ENCODE measurements at places on chromosomes 1 and 21.

GRCh38 chr21:46078978-46079351 lies 18.9 kb upstream of the COL6A2 start:
- DNase-seq = no peak

DNA sequence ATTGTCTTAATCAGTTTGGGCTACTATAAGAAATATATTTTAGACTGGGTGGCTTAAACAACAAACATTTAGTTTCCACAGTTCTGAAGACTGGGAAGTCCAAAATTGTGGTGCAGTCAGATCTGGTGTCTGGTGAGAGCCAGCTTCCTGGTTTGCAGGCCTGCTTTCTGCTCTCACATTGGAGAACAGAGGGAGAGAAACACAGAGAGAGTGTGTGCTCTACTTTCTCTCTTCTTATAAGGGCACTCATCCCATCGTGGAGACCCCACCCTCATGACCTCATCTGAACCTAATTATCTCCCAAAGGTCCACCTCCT lies 4.1 kb downstream of the LEPR start:
- DNase-seq = no peak

DNA sequence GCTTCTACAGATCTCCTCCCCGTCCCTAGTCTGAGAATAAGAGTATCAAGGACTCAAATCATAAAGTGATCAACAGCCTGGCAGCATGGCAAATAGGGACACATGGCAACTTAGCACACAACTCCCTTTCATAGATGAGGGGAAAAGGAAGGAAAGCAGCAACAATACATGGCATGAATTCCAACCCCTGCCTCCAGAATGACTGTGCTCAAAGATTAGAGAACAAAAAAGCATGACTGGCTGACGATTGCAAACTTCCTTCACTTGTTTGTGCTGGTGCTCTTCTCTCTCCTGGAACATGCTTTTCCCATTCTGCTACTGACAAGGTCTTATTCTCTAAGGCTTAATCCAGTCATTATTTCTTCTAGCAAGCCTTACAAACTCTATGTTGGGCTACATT lies 11.5 kb downstream of the KTI12 start:
- DNase-seq = no peak

DNA sequence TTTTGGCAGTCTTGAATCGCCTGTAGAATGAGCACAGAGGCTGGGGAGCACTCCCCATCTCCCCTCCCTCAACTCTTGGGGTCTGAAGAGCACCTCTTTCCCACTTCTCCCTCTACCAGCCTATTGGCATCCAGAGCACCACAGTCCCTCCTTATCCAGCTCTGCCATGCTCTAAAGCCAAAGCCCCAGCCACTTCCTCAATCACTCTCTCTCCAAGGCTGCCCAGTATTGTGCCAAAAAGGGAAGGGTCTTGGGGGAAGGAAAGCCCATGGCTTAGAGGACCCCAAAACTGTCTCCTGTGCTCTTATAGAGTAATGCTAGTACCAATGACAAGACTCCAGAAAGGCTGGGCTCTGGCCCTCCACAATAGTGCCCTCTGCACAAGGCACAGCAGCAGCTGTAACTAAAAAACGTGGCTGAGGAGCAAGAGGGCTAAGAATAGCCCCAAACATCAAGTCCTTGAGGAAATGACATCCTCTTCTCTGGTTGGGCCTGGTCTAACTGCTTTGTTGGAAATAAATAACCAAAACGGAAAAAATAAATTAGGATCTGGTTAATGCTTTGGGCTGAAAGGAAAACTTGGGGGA lies 28.4 kb downstream of the SLC27A3 start:
- DNase-seq = no peak

DNA sequence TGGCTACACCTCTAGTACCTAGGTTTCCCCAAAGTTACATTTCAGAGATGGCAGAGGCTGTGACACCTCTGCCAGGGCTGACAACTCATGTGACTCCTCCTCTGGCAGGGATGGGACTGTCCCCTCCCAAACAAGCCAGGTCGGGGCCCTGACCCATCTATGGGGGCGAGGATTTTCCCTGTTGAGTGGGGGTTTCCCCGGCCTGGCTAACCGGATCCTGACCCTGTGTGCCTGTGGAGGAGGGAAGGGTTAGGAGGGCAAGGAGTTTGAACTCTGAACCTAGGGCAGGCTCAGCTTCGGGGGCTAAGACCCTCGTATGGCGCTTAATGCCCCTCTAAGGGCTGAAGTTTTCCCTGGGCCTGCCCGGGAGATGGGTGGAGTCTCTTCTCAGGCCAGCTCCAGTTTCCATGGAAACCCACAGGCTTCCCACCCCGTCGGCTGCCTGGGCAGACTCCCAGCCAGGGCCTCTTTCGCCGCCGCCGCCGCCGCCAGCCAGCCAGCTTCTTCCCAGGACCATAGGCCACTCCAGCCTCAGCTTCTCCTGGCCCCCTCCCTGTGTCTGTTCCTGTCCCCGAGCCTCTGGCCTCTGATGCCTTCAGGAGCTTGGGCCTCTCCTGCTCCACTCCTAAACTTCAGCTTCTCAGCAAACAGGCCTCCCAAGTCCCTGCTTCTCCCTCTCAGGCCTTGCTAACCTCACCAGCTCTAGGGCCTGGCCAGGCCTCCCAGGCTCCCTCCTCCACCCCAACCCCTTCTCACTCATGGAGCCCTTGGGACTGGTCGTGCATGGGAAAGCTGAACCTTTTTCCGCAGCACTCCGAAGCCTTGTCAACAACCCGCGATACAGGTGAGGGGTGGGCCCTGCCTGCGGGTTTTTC lies at the start of gene BTBD19:
TSS of gene BTBD19 (plus strand) at position 461 of the 875 bp plus-strand sequence. CDS start at position 759, 298 bp downstream.
- no peak for DNase-seq

DNA sequence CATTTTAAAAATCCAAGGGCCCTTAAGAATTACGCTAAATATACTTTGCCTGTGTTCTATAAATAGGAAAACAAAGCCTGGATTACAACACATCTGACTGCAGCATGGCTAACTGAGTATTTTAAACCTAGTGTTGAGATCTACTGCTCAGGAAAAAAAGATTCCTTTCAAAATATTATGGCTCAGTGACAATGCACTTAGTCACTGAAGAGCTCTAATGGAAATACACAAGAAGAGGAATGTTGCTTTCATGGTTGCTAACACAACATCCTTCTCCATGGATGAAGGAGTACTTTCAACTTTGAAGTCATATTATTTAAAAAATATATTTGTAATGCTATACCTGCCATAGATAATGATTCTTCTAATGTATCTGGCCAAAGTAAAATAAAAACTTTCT lies 248.3 kb upstream of the NEGR1 start:
- no peak for DNase-seq

DNA sequence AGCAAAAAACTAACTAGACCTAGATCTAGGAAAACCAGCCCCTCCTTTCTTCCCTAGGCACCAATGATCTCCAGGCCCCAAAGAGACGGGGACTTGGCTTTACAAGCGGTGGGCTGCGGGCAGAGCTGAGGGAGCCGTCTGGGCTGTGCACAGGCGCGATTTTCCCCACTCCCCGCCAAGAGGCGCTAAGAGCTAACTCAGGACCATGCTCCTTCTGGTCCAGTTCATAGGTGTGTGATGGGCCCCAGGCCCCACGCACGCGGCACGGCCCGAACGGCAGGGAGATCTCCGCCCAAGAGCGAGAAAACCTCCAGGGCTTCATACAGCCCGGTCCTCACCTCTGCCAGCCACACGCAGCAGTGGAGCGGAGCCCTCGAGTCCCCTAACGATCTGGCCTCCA lies 7.5 kb upstream of the GPR153 start:
- no peak for DNase-seq

DNA sequence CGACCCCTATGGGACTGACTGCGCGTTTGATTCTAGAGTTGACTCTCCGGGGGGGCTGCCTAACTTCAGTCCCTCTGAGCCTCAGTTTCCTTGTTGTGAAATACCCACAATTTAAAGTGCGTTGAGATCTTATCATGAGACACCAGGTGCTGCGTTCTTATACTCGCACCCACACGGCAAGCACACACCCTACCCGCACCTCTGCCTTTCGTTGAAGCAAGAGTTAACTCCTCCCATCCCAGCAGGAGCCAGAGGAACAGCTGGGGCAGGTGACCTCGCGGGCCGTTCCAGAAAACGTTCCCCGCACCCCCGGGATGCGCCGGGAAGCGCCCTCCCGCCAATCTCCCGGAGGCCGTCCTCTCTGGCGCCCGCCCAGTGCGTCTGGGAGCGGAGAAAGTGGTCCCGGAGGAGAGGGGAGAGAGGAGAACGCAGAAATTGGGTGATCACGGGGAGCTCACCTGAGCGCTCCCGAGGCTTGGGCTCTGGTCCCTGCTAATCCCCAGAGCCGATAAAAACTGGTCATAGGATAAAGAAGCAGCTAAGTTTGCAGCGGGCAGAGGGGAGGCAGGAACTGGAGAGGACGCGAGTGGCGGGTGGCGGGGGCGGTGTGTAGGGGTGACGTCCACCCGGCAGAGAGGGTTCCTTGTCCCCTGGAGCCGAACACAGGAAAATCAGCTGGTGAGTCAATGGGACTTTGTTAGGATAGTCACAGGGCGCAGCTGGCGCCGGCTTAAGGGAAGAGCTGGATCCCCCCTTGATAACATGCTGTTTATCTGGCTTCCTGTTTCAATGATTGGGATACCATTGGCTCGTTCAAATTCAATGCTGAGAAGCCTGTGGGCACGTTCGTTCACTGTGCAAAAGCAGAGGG lies 869 bp downstream of the NAV1 start:
- no peak for DNase-seq

GRCh38 chr1:167635156-167635648 lies 5.2 kb downstream of the RCSD1 start:
- no peak for DNase-seq

DNA sequence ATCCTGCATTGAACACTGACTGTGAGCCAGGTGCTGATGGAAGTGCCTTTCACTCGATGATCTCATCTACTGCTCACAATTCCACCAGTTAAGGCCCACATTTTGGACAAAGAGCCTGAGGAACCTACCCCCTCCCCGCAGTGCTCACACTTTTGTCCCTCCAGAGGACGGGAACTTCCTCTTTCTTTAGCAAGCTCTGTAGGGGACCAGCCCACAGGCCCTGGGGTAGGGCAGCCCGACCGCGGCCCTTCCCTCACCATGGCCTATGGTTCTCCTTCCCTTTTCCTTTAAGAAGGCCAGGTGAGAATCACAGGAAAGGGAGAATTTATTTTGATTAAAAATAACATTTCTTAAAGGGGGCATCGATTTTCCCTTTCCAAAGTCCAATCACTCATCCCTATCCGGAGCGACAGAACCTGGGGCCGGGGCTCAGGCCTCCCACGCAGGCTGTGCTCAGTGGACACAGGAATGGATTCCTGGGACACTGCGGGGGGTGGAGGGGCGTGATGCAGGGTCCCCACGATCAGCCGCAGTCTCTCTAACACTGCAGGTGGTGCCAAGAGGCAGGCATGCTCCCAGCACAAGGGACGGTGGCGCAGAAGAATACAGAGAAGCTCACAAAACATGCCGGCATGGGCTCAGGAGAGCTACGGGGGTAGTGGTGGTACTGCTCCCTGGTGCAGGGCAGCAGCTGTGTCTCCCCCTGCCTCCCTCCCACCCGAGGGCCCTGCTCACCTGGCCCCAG lies 8.9 kb upstream of the KCNE1 start:
- DNase-seq = no peak

- DNase-seq = peak; percentile 24
Observed at GRCh38 chr1:153985341-153985912, 712 bp downstream of the RAB13 start.

GRCh38 chr1:16174886-16175598 lies 19.2 kb upstream of the EPHA2 start:
- no peak for DNase-seq

- no peak for DNase-seq
Observed at GRCh38 chr1:233668725-233669294, 54.9 kb downstream of the KCNK1 start.

- DNase-seq = no peak
Observed at GRCh38 chr1:95096218-95096841, 20.8 kb upstream of the TLCD4 start.

GRCh38 chr1:235113183-235113917 lies 15.3 kb downstream of the TOMM20 start:
- DNase-seq = no peak

GRCh38 chr1:217554849-217555248 lies 76.0 kb downstream of the GPATCH2 start:
- DNase-seq = no peak

DNA sequence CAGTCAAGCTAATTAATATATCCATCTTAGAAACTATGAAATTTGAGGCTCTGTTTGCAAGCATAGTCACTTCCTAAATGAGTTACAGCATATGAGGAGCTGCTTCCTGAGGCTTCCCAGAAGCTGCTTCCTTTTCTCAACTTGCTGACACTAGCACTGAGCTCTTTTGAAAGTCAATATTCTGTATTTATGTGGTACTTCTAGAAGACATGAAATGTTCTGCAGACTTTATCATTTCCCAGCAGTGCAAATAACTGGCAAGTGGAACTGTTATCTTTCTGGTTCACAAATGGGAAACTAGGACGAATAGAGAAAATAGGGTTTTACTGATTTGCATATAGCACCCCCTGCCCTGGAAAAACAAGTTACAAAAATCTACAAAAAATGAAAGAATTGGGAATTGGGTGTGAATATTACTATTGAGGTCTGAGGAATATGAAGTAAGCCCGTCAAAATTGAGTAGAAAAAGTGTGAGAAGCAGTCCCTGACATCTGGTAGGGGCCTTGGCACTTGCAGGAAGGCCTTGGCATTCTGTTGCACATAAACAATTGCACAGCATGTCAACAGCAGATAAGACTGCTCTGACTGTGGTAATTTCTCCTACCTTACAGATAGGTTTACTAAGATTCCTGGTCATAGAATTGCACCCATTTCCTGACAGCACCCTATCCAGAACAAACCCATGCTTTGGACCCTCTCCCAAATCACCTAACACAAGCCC lies 7.1 kb downstream of the GIPC2 start:
- no peak for DNase-seq

DNA sequence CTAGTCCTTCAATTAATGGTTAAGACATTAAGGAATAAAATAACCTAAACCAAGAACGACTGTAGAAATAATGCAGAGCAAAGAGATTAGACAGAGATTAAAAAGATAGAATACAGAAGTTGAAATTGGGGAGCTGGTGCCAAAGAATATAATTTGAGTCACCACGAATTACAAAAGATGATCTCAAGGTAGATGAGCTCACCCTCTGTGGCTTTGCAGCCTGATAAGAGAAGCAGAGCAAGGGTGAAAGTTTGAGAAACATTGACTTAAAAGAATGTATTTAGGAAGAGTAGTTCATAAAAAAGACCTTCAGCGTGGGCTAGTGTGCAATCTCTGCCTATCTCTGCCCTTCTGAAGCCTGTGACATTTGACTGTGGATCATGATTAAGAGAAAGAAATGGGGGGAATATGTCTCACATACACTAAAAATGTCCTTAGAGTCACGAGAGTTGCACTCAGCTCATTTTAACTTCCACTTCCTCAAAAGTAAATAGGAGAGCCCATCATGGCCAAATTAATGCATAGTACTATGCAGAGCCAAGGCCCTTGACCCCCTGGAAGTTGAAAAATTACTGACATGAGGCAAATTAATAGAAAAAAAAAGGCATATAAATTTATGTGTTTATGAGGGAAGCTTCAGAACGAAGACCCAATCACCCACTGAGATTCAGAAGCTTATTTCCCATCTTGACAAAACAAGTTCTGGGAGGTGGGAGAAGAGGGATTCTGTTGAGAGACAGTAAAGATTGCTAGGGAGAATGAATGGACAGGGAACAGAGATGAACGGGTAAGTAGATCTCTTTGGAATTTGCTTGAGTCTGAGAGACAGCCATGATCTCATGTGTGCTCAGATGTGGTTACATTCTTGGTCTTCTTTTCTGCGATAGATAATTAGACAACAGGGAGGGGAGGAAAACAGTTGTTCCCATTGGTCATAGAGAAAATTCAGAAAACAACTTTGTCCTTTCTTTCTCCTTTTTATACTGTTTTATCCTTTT lies 395.4 kb upstream of the LRRC7 start:
- no peak for DNase-seq

GRCh38 chr1:225754940-225755641 lies 22.5 kb upstream of the SRP9 start:
- DNase-seq = no peak
